ENCODE measurements at places on chromosomes 6 and 20.

- no peak for DNase-seq
Measured at GRCh38 chr6:123551939-123552707, 84.6 kb downstream of the TRDN start.

GRCh38 chr20:59811681-59812171 is 121.7 kb downstream of the SYCP2 start:
- DNase-seq, result no peak

- DNase-seq, result no peak
Measured at GRCh38 chr20:10644458-10645204, 29.2 kb downstream of the JAG1 start.

- no peak for DNase-seq
Measured at GRCh38 chr6:38364127-38364526, 275.6 kb downstream of the BTBD9 start.

- DNase-seq, result no peak
Measured at GRCh38 chr6:127833336-127833735, 67.5 kb downstream of the THEMIS start.

- no peak for DNase-seq
Measured at GRCh38 chr6:56549014-56549413, 93.7 kb downstream of the DST start.

- DNase-seq, result peak; percentile 67
Measured at GRCh38 chr6:84575264-84575663, 189.1 kb downstream of the TBX18 start.
